ENCODE measurements at places on chromosomes 12 and 14.
A peak's percentile ranks its signal among the peaks of the same experiment; 100 is the strongest.

DNA sequence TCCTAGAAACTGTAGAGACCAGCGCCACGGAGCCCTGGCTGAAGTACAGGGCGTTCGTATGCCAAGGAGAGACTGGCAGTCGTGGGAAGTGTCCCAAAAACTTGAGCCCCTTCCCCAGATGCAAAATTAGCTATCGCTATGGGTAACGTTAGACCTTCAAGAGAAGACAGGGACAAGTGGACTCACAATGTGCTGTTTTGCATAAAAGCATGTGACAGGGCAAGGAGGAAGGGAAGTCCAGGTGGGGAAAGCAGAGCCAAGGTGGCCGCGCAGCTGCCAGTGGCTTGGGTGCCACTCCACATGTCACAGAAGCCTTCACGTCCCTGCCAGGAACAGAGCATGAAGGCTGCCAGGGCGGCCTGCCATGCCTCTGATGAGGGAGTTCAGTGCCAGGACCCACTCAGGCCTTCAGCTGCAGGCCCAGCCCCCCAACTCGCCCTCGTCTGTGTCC is 61.2 kb upstream of the DYNC1H1 start:
- DNase-seq, result no peak

DNA sequence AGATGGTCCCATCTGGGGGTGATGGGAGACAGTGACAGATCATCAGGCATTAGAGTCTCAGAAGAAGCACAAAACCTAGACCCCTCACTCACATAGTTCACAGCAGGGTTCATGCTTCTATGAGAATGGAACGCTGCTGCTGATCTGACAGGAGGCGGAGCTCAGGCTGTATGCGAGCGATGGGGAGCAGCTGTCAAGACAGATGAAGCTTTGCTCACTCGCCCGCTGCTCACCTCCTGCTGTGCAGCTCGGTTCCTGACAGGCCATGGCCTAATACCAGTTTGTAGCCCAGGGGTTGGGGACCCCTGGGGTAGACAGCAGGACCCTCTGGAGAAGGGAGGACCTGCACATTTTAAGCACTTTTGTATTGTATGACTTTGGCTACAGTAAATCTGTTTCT is 111.2 kb downstream of the LGMN start:
- DNase-seq, result no peak

DNA sequence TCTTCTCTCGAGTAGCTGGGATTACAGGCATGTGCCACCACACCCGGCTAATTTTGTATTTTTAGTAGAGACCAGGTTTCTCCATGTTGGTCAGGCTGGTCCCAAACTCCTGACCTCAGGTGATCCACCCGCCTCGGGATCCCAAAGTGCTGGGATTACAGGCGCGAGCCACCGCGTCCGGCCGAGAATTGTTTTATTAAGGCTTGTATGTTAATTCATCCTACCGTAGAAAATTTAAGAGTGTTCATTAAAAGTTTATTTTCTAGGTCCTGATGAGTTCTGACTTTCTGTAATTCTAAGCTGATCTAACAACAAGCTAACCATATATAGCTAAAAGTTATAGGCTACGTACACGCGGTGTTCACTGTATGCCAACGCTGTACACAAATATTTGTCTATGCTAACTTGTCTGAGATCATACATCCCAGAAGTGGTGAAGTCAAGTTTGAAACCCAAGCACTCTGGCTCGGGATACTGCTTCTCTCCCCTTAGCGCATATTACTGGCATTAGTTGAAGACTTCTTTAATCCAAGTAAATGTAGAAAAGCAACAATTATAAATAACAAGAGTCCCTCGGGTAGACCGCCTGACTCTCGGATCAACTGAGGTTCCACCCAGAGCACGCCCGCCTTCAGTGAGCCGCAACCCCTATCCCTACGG is 570 bp upstream of the MRPS35 start:
- peak; percentile 48 for DNase-seq

DNA sequence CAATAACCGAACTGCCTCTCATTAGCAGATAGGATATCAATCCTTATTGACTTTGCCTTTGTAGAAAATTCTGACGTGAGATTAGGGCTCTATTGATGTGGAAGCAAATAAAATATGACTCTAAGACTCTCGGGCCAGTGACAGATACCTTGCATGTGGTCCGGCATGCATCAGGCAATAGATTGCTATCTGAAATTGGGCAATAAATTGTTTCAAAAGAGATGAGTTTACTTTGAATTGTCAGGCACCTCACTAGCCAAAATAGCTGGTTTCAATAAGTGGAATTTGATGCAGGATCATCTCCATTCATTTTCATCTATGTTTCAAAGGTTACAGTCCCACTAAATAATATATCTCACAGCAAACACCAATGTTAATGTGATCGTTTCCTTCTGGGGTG is 186.3 kb upstream of the PLEKHA5 start:
- DNase-seq, result no peak

GRCh38 chr12:5096241-5096924 is 52.7 kb downstream of the KCNA5 start:
- no peak for DNase-seq

DNA sequence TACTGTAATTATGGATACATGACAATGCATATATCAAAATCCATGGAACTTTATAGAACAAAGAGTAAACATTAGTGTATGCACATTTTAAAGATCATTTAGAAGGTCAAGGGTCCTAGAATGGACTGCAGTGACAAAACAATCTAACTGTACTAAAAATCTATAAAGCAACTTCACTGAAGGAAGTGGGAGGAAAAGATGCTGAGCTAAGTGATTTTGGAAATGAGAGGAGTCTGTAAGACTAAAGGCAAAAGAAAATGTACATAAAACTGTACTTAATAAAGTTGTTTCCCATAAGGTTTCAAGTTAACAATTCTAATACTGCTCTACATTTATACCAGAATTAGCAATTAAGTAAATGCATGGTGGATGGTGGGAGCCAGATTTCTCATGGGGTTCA is 46.9 kb upstream of the HIF1A start:
- no peak for DNase-seq

DNA sequence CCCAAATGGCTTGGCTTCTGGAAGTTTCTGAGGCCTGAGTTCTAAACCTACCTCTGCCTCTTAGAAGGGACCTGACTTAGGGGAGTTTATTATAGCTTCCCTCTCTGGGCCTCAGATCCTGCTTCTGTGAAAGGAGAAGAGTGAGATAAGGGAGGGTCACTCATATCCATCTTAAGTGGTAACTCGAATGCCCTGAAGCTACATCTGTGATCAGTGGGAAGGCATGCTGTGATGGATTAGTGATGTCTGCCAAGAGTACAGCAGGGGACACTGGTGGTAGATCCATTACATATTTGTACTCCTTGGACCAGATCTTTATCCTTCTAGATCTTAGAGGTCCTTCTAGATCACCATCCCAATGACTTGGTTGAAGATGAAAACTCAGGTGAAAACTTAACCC is 97.8 kb upstream of the NOS1 start:
- DNase-seq, result no peak

DNA sequence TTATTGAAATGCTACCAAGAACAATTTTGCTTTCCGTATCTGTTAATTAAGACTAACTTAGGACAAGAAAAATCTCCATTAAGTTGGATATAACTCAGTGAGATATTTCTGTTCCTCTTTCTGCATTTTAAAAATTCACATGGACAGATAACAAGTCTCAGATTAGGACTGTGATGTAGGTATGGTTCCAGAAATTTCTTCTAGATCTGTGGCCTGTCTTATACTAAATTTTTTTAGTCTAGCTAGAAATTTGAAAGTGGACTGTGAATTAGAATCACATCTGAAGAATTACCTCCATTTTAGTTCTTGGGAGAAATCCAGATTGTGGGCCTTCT is 41.6 kb downstream of the USP15 start:
- DNase-seq, result no peak

DNA sequence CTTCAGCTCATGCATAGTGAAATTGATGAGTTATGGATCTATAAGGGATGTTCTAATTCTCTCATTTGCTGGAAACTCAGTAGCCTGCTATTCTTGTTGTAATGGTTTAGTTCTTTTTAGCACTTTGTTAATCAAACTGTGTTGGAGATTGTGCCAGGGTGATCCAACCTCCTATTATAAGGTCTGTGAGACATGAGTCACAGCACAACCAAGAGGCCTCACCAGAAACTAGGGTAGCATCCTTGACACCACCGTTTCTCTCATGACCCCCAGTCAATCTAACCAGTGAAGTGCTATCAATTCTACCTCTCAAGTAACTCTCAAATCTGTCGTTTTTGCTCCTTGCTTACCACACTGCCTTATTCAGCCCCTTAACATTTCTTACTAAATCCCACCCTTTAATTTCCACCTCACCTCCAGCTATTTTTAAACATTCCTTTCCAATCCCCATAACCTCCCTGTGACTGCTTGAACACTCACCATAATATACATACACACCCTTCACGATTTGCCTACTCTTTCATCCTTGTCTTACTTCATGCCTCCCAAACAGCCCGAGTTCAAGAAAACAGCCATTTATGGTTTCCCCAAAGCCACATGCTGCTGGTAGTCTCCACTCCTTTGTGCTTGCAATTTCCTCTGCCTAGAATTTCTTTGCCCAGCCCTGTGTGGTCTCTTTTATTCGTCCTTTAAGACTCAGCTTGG is 53.9 kb upstream of the NUDT4 start:
- DNase-seq, result no peak

GRCh38 chr12:6099316-6099715 is 25.2 kb downstream of the VWF start:
- DNase-seq, result no peak

DNA sequence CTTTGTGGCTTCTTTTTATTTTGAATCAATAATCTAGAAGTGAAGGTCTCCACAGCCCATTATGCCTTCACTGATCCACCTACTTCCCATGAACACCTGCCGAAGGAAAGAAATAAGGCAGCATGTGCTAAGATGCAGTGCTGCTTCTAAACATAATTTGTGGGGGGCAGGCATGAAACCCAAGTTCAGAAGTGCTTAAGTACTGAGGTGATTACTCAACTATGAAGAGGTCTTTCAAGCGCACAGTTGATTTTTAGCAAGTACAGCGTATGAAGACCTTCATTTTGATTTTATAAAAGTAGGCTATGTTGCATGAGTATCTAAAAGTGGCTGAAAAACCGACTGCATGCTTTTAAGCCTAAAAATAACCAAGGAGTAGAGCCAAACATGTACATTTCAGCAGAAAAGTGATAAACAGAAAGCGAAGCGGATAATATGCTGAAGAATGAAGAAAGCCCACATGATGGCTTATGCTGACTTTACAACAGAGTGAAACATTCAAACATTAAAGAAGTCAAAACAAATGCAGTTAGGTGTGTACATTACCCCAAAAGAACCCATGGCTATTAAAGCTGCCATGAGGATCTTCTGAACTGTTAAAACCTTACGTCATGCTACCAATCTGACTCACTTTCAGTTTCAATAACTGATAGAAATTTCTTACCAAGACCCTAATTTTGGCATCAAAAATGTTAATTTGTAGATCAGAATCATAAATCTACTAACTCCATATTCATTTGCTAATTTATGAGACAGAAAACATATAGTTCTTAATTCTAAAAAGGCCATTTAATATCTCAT is 29.3 kb downstream of the KICS2 start:
- no peak for DNase-seq

DNA sequence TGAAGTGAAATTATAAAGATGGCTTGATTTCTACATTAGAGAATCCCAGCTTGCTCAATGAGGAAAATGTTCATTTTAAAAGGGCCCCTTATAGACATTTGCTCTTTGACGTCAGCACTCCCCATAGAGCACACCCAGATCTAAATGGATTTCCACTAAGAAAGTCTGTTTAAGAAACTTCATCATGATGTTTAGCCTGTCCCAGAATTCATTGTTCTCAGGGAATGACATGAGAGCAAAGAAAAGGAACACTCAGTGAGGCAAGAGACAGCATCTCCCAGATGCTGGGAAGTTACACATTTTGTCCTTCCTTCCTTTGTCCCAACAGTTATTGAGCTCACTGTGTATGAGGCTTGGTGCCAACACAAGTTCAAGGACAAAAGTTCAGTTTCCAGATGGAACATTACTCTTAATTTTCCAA is 4.9 kb downstream of the PHLDA1 start:
- DNase-seq, result no peak

DNA sequence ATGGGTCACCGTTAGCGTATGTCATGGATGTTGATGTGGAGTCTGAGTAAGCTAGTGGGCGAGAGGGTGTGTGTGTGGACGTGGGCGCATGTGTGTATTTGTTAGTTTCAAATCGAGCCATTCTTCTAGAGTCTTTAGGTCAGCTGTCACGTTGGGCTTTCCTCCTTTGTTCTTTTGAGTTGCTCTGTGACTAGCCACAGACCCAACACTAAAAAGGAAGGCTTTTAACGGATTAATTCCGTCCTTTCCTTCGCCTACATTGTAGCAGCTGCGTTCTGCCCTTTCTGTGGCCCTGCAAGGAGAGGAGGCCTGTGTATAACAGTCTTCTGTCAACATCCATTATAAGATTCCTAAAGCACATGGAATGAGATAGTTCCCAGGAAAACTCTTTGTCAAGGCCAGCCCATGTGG is 117.2 kb upstream of the DNM1L start:
- DNase-seq, result no peak

DNA sequence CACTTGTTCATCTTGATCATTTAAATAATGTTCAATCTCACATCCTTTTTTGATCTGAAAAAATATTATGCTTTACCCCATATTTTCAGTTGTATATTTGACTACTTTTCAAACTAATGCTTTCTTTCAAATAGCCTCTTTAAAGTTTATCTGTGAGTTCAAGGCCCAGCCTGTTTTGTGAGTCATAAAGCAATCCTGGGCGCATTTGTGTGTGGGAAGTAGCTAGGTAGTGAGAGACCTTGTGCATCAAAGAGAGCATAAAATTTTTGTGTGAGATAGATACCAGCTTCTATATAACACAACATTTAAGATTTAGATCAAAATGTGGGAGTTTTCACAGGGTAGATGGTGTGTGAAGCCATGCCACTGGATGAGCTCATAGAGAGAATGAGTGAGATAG is 405.6 kb downstream of the NAV3 start:
- DNase-seq, result no peak

GRCh38 chr12:109016016-109016415 is 4.9 kb downstream of the SVOP start:
- no peak for DNase-seq

- no peak for DNase-seq
These were observed 623.1 kb upstream of the LRFN5 start for GRCh38 chr14:40983604-40984003.

Measured in Kasumi-1 (cell line).